Stimulated activated effector memory CD8-positive, alpha-beta T cell treated with anti-CD3 and anti-CD28 coated beads, Interleukin-12 subunit alpha, Interleukin-12 subunit beta, amount 100 ng/mL, for 72 hours (primary cell): ENCODE measurements at places on chromosomes 6 and 20.

DNA sequence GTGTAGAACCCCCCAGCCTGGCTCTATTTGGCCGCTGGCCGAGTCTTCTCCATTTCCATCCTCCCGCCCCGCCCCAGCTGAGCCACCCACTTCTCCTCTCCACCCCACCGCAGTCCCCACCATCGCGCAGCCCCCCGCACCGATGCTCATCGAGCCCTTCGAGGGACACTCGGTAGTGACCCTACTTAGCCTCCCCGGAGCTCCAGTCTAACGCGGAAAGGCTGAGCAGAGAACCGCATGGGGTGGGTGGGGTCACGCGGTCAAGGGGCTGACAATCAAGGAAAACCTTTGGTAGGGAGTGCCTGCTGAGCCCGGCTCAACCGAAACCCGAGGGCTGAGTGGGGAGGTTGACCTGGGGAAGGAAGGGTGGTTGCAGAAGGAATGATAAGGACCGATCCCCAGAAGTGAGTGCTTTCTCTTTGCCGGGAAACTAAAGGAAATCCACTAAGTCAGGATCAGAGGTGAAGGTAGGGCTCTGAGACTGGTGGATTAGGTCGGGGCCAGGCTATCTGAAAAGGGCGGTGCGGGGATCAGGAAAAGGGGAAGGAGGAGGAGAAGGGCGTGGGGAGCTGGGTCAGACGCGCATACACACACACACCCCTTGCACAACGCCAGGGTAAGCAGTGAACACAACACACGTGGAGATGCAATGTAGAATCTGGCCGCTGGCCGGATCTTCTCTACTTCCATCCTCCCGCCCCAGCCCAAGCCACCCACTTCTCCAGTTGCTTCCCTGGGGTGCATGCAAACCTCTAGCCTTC is 49.8 kb downstream of the CPXM1 start:
- no peak for DNase-seq

DNA sequence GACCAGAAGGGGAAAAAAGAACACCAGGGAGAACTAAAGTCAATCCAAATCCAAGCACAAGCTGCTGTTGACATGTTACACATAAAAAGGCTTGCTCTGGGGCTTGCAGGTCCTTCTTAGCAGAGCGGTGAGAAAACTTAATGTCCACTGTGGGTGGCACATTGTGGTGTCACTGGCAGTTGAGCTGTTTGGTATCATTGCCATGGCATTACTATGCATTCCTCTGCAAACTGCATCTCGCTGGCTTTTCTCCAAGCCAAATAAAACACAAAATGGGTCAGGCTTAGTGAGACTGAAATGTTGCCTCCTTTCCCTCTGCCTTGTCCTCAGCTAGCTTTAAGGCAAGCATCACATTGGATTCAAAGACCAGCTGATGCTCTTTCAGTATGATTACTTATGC is 40.9 kb downstream of the LY86 start:
- no peak for DNase-seq

DNA sequence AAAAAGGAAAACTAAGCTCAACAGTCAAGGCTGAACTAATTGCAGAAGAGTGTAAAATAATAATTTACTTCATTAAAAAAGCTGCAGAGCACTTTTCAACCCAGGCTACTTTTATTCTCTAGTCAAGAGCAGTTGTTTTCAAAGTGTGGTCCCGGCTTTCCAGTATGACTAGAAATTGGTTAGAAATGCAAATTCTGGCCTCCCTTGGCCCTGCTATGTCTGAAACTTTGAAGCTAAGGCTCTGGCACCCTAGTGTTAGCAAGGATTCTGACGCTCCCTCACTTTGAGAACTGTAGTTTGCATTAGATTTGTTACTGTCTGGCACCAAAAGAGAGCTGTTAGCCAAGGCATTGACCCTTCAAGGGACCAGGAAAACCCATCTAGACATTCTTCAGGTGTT is 9.5 kb upstream of the NXT1 start:
- no peak for DNase-seq

DNA sequence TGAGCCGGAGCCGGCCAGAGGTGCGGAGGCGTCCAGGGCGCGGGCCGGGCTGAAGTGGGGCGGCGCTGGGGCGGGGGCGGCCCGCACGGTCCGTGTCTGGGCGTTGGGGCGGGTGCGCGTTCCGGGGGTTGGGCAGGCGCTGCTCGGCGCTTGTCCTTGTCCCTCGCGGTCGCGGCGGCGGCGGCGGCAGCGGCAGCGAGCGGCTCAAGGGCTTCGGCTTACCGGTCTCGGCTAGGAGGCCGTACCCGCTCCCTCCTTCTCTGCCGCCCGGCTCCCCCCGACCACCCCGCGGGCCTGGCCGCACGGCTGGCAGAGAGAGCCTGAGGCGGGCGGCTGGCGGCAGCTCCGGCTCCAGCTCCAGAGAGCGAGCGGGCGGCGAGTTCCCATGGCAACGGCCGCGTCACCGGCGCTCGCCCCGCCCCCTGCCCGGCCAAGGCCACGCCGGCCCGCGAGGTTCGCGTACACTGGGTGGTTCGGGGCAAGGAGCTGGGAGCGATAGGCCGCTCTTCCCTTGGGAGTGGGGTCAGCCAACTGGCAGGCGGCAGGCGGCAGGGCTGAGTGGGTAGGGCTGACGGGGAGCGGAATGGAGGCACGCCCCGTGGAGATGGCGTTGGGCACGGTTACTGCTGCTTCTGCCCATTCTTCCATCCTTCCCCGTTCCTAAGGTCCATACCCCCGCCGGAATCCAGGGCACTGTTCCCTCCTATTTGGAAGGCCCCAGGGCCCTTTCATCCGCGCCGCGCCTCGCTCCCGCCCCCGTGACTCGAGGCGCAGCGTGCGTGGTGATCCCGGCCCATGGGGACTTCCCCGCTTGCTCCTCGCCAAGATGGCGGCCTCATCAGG is at the start of gene LRRC73:
Gene LRRC73 (minus strand): TSS at position 363 of the 843 bp plus-strand sequence. CDS start 561 bp downstream, outside the sequence.
- peak; percentile 90 for DNase-seq

- DNase-seq = no peak
These were observed 45.9 kb upstream of the SPTLC3 start for GRCh38 chr20:12962895-12963294.

DNA sequence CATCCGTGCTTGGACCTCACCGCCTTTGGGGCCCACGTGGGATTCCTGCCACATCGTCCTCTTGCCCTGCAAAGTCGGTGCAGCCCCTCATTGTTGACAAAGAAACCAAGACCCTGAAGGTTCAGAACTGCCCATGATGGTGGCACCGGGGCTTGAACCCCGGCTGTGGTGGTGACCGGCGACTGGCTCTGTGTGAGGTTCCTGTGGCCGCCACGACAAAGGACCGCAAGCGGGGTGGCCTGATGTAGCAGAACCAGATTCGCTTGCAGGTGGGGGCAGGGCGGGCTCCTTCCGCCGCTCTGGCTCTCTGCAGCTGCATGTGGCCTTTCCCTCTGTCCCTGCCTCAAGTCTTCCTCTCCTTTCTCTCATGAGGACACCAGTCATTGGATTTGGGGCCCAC is 28.7 kb downstream of the SLCO4A1 start:
- DNase-seq = no peak

DNA sequence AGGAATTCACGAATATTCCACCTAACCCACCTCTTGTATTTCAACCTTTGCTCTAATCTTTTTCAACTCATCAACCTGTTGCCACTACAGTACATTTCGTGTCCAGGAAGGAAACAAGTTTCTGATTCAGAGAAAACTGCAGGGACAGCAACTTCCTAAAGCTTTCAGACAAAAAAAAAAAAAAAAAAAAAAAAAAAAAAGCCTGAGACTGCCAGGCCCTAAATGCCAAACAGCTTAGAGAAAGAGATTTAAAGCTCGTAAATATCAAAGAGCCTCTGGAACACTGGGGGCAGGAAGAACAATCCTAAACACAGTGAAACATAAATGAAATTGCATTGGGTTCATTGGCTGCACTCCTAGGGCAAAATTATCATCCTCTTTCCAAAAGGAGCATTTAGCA is 411.2 kb upstream of the SPTLC3 start:
- DNase-seq = no peak

DNA sequence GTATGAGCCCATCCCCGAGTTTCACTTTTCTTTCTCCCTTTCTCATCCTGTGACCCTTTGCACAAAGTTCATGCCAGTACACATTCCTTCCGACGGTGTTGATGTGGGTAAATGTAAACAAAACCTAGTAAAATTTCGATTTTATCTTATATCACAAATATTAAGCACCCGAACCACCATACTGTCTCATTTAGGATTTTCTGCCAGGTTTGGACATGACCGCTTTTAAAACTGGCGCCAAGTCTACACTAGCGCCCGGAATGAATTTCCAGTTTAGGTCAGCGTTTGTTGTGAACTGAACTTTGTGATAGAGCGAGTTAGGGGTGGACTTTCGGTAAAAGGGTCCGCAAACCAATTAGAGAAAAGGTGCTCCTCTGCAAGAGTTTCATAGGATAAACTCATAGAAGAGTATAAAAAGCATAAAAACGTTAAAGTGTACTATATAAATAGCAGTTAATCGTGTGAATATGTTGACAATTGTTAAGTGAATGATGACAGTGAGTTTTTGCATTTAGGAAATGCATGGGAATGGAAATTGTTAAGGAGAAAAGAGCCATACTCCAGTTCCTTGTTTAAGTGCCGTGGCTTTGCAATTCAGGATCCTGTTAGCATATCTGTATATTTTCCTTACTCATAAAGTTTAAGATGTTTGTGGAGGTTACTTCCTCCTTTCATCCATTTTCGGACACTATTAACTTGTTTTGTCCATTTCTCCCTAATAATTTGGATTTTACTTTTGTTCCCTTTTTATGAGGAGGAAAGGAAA is 937 bp downstream of the AKAP7 start:
- DNase-seq = no peak

- no peak for DNase-seq
These were observed 1.0 kb downstream of the MCM9 start for GRCh38 chr6:118933855-118934460.

GRCh38 chr6:156953127-156953478 is 175.9 kb downstream of the ARID1B start:
- no peak for DNase-seq

DNA sequence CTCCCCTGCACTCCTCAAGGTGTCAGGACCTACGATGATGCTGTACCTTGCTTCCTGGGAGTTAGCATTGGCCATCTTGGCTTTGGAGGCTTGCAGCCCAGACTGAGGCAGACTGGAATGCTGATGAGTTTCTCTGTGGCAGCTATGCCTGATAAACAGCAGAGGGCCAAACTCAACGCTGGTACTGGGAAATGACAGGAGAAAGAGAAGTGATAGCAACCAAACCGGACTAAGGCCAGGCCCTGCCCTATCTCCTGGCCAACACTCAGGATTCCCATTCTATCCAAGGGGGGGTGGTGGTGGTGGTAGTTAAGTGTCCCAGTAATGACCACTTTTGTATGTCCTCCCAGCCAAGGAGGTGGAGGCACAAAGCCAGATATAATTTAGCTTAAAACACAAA is 90.0 kb upstream of the DTNBP1 start:
- no peak for DNase-seq

GRCh38 chr6:17630511-17631073 is 30.5 kb downstream of the FAM8A1 start:
- DNase-seq = no peak

GRCh38 chr20:35791821-35792220 is 20.0 kb downstream of the PHF20 start:
- no peak for DNase-seq

DNA sequence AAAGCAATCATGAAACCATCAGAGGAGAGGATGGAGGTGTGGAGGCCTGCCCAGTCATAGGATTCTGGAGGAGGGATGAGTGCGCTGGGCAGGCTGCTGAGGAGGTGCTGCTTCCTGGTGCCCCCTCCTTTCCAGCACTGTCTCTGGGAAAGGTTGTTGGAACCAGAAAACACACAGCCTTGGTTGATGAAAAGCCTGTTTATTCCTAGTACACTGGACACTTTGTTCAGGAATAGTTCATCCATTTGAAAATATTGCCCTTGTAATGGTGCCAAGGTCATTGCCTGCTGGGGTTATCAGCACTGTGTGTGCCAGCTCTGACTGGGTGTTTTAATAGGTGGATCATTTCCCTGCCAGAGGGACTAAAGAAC is 83.7 kb upstream of the ARMC2 start:
- DNase-seq = no peak

DNA sequence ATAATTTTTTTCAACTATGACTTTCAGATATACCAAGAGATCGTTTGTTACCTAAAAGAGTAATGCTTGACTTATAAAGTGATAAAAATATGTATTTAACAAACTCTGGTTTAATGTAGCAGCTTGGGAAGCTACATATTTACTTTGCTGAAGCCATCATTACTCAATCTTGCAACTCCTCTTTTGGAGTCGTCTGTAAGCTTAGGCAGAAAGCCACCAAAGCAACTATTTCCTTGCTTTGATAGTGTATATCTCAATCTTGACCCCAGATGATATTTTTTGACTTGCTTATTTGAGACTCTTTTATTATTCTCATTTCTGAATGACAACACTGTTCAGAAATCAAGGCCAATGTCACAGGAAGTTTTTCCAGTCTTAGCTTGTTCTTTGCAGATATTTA is 183.0 kb downstream of the SAMD5 start:
- DNase-seq = no peak

DNA sequence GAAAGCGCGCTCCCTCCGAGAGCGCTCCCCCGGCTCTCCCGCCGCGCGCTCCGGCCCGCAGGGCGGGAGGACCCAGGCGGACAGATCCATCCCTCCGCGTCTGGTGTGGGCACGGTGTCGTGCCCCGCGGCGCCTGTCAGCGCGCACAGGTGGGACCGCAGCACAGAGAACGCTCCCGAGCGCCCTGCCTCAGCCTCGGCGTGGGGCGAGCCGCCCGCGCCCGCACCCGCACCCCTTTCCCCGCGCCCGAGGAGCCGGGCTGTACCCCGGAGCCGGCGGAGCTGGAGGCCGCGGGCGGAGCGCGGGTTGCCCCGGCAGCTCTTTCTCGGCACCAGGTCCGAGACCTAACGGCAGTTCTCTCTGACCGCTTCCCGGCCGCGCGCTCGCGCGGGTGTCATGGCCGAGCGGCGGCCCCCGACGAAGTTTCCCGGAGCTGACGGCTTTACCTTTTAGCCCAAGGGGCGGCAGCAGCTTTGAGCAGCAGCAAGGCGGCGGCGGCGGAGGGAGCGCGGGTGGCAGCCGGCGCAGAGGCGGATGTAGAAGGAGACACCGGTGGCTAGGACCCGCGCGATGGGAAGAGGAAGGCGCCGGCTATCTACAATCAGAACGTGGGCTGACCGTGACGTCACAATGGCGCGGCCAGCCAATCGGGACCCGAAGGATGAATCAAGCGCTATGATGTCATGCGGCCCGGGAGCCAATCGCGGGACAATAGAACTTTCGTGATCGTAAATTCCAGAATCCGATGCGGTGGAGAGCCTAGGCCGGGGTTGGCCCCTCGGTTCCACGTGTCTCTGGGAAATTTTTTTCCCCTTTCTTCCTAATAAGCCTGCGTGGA is at the start of gene ELOVL5:
Gene ELOVL5 (minus strand): TSS at position 580 of the 838 bp plus-strand sequence. CDS start 53,251 bp downstream, outside the sequence.
- peak; percentile 92 for DNase-seq

DNA sequence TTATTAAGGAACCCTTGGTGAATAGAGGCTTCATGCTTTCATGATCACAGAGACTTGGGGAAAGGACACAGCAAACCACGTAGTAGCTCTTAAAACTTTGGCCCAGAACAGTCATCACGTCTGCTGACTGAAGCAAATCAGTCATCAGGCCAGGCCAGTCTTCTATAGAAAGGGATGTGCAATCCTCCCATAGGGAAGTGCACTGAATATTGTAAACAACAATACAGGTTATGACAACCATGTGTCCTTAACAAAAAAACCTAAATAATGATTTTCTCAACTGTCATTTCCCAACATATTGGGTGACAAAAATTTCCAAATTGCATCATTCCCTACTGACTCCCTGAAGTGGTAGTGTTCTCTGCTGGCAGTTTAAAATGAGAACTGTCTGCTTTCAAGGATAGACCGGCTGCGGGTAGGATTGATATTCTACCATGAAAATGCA is 388.2 kb upstream of the CITED2 start:
- DNase-seq = no peak

- no peak for DNase-seq
These were observed 386.9 kb downstream of the CDH4 start for GRCh38 chr20:61638802-61639585.

GRCh38 chr6:149065658-149066556 is 251.6 kb upstream of the TAB2 start:
- no peak for DNase-seq
